ENCODE measurements at places on chromosomes 1 and 21.

DNA sequence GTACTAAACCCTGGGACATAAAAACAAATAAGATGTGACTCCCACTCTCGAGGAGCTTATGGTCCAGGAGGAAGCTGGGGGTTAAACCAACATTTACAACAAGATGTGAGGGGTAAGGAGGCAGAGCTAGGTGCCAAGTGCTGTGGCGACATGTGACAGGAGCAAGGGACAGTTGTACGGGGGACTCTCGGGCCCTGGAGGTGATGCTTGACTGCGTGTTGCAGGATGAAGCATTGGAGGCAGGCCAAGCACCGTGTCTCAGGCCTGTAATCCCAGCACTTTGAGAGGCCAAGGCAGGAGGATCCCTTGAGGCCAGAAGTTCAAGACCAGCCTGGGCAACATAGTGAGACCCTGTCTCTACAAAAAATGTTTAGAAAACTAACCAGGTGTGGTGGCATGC, 36.8 kb downstream of the ATP5PO start:
- DNase-seq, result no peak

GRCh38 chr1:91993256-91993655, 36.5 kb upstream of the EPHX4 start:
- no peak for DNase-seq

DNA sequence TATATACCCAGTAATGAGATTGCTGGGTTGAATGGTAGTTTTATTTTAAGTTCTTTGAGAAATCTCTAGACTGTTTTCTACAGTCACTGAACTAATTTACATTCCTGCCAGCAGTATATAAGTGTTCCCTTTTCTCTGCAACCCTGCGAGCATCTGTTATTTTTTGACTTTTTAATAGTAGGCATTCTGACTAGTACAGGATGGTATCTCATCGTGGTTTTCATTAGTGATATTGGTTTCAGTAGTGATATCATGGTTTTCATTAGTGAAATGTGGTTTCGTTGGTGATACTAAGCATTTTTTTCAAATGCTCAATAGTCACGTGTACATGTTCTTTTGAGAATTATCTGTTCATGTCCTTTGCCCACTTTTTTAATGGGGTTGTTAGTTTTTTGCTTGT, 316.8 kb downstream of the PTBP2 start:
- DNase-seq, result no peak

- no peak for DNase-seq
Measured at GRCh38 chr1:236064674-236065508, at the start of gene NID1. NID1 (minus strand) TSS chr1:236065090; CDS start chr1:236065079, 11 bp downstream.

- DNase-seq, result no peak
Measured at GRCh38 chr1:53590104-53590503, 130.9 kb downstream of the DMRTB1 start.

GRCh38 chr1:91455896-91456295, 44.8 kb upstream of the CDC7 start:
- DNase-seq, result no peak

- peak; percentile 94 for DNase-seq
Measured at GRCh38 chr1:116556289-116557006, 14.4 kb downstream of the CD58 start.

GRCh38 chr1:159921700-159922504, 3.4 kb downstream of the TAGLN2 start:
- no peak for DNase-seq

GRCh38 chr1:11704691-11705475, 13.4 kb downstream of the DRAXIN start:
- DNase-seq, result no peak

- DNase-seq, result no peak
Measured at GRCh38 chr1:205733438-205734175, 16.4 kb downstream of the NUCKS1 start.

DNA sequence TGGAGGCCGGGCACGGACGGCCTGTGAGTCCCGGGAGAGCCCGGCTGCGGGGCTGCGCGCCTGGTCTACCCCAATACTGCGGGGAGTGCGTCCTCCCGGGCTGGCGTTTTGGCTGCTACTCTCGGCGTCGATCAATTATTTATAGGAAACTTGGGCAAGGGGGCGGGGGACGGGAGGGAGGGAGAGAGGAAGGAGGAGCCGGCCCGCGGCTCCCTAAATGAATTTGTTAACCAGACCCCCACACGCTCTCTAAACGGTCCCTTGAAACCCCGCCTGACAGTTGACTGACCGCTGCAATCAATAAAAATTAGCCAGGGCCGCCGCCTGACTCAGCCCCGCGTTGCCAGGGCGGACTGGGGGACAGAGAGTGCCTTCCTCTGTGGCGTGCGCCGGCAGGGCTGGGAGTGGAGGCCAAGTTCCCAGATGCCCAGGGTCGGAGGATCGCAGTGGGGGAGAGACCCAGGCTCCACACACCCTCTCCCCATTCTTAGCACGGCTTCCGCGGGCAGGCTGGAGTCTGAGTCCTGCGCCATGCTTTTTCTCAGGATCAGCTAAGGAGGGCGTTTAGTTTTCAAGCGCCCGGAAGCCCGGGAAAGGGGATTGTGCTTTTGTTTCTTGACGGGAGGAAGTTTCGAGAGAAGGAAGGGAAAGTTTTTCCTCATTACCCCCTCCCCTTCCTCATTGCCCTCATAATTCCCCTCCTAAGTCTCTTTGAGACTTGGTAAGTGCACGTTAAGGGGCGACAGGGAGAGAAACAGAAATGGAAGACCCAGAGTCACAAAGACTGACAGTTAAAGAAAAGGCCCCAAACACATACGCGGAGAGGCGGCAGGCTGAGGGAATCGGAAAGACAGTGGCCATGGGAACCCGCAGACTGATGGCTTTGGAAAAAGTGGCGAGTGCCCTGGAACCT, 6.2 kb downstream of the PAX7 start:
- DNase-seq, result no peak

GRCh38 chr1:47231301-47232186, 481 bp downstream of the TAL1 start:
- DNase-seq, result peak; percentile 24

- DNase-seq, result no peak
Measured at GRCh38 chr1:98021126-98021525, 100.3 kb upstream of the DPYD start.

- no peak for DNase-seq
Measured at GRCh38 chr1:115712911-115713609, 55.5 kb downstream of the CASQ2 start.

- peak; percentile 92 for DNase-seq
Measured at GRCh38 chr21:39014747-39015146, 168.5 kb downstream of the PSMG1 start.

- DNase-seq, result no peak
Measured at GRCh38 chr1:95497566-95497965, 263.6 kb downstream of the RWDD3 start.

DNA sequence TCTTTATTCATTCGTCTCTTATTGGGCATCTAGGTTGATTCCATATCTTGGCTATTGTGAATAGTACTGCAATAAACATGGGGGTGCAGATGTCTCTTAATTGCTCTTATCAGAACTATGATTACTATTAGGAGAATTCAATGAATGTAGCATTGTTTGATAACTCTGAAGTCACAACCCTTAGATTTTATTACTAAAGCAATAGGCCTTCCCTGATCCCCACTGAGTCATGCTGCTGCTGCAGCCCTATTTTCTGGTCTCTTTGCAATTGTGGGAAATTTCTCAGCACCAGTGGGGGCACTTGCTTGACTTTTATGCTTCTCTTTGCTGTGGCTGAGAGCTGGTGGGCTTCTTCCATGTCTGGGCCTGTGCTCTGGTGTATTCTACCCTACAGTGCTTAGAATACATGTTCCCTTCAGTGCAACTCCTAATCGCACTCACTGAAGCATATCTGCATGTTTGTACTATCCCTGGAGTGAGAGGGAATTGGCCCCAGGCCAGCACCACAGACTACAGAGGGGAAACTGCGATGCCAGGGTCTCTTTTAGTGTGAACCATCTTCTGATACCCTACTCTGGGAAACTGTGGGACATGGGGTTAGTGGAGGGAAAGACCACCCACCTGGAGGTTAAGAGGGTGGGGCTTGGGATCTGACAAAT, 52.2 kb upstream of the ROR1 start:
- peak; percentile 74 for DNase-seq

DNA sequence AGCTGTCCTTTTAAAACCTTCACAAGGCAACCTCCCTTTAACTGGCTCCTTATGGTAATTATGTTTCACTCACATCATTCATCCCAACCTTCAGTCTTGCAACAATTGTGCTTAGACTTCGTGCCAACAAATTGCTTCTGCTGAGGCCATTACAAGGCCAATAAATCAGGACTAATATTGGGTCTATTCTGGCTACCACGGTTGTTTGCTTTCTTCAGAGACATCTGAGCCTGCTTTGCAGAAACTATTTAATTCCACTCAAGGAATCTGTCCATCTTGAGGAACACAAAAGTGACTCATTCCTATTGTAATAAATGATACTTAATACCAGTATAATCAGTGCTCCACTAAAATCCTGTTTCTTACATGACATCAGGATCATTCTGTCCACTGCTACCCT, 2.6 kb upstream of the GSTM4 start:
- DNase-seq, result no peak

GRCh38 chr1:14220324-14220723, 378.2 kb upstream of the KAZN start:
- no peak for DNase-seq

- peak; percentile 77 for DNase-seq
Measured at GRCh38 chr1:31843506-31843905, 27.7 kb upstream of the SPOCD1 start.

GRCh38 chr1:12012560-12013316, 6.6 kb upstream of the MIIP start:
- no peak for DNase-seq

- DNase-seq, result peak; percentile 24
Measured at GRCh38 chr1:229596925-229597699, 28.8 kb downstream of the TAF5L start.

DNA sequence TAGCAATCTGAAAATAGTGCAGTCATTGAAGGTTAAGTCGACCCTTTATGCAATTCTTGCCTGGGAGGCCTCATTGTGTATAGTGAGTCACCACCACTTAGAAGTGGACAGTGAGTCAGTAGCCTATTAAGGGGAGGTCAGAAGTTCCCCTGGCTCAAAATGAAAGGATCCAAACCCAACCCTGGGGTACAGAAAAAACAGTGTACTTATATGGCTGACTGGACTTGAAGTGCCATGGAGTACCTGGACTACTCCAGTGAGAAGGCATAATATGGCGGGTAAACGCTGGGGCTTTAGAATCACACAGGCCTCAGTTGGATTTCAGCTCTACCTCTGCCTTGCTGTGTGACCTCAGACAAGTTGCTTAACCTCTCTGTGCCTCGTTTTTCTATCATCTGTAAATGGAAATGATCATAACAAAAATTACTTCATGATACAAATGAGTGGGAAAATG, 2.2 kb upstream of the BCL9 start:
- peak; percentile 100 for DNase-seq

DNA sequence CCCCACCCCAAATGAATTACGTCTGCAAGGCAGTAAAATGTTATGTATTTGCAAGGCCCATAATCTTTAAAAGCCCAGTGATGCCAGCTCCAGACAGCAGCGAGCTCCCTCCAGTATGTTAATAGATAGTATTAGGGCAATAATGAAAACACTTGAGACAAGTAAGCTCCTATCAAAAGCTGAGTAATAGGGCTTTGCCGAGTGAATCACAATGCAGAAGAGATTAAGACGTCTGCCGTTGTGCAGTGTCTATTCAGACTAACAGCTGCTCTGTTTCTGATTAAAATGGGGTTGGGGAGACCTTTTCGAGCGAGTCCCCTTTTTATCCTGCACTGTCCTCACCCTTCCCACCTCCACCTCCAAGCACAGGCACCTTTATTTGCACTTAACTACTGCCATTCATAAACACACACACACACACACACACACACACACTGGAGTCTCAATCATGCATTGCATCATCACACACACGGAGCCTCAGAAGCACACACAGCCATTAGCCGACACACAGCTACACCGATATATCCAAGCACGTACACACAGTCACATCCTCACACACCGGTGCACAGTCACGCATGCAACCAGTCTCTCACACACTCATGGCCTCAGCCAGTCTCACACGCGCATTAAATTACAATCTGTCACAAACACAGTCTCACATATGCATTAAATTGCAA, 46.0 kb upstream of the FOXO6 start:
- no peak for DNase-seq

- DNase-seq, result no peak
Measured at GRCh38 chr1:238248356-238248755, 357.6 kb upstream of the ZP4 start.

DNA sequence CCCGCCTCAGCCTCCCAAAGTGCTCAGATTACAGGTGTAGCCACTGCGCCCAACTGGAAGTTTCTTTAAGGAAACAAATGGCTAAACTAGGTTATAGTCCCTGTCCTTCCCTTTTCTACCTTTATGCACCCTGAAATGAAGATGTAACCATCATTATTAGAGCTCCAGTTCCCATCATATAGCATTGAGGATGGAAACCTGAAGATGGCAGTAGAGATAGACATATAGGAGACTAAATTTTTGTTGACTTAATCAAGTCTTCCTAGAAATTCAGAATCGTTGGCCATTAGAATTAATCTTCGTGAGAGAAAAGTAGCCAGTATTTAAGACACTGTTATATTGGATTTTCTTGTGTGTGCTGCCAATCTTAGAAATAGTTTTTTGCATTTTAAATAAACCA, 1016.3 kb upstream of the NCAM2 start:
- DNase-seq, result no peak

- no peak for DNase-seq
Measured at GRCh38 chr1:44408212-44408582, 3.1 kb downstream of the RNF220 start.

GRCh38 chr1:150890033-150890416, 3.1 kb downstream of the CTXND2 start:
- no peak for DNase-seq

DNA sequence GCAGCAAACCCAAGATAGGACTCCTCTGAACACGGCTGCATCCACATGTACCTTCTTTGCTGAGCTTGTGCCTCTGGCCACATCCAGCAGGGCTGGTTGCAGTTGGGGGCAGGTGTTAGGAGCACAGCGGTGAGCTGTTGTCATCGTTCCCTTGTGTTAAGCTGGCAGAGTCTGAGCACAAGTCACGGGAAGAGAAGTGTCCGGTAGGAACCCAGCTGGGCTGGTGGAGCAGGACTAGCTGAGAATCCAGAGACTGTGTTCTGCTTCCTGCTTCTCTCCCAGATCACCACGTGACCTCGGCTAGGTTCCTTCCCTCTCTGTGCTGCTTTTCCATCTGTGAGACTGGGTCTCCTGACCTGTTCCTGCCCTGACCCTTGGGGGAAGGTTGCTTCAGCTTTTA, 105.1 kb downstream of the PCBP3 start:
- no peak for DNase-seq

GRCh38 chr1:56934430-56935060, 31.3 kb downstream of the C8B start:
- DNase-seq, result no peak

Data from renal cortical epithelial cell (primary cell).